A549 treated with Mapracorat at 1 μM for 4 hours (cell line): ENCODE measurements at places on chromosomes 6 and 20. TPM values are rescaled to one million over a fixed set of nuclear protein-coding genes. Genes with fewer than 3 reads are reported as not detected.

The F13A1 gene
- not detected in 5 replicates for total RNA-seq

The COL9A3 gene
- 0.33 to 0.96 TPM (median 0.66 TPM) in 5 replicates for total RNA-seq

The TCP1 gene
- total RNA-seq = 210 to 241 TPM (median 222 TPM) in 5 replicates

The TGM3 gene
- 0.06 to 0.22 TPM in 2 of 5 replicates, not detected in the others for total RNA-seq

The WFDC9 gene
- total RNA-seq = not detected in 5 replicates

The PLN gene
- not detected in 5 replicates for total RNA-seq

The KIF25 gene
- total RNA-seq = 0.08 TPM in 1 of 5 replicates, not detected in the others

The RRAGD gene
- 3.6 to 5.4 TPM (median 4.6 TPM) in 5 replicates for total RNA-seq

The LINC00237 gene
- not detected in 5 replicates for total RNA-seq

The SLC17A5 gene
- total RNA-seq = 12.1 to 15.6 TPM (median 14.0 TPM) in 5 replicates

The PNLDC1 gene
- 0.10 TPM in 1 of 5 replicates, not detected in the others for total RNA-seq

The HCRTR2 gene
- not detected in 5 replicates for total RNA-seq

The SCRT2 gene
- 0.08 TPM in 1 of 5 replicates, not detected in the others for total RNA-seq

The CRIP3 gene
- total RNA-seq = 0.39 to 0.51 TPM (median 0.43 TPM) in 5 replicates

The CASS4 gene
- total RNA-seq = 0.05 to 0.06 TPM in 2 of 5 replicates, not detected in the others

The BTNL2 gene
- not detected in 5 replicates for total RNA-seq
